ENCODE measurements at places on chromosomes 2 and 18.

DNA sequence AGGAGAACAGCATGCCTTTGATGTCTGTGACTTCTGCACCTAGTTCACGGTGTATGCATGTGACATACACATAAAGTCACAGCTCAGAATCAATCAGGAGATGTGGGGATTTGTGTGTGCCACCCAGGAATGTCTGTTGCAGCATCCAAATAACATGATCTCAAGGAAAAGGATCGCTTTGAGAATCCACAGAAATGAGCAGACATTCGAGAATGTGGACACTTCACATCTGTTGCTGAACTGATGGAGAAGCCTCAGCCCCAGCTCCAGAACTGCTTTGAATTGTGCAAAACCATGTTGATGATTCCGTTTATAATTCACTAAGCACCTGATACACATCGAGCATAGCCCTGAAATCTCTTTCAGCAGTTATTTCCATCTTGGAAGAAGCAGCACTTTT lies 208.6 kb downstream of the CMPK2 start:
- no peak overlapping the region for H3K4me3 ChIP-seq
- H3K4me1 ChIP-seq: peaks cover 12% of the 10 kb centered on the region
- no peaks in the 10 kb centered on the region for H3K36me3 ChIP-seq
- H3K27me3 ChIP-seq: no peaks in the 10 kb centered on the region
- H3K27ac ChIP-seq: no peak overlapping the region
- DNase-seq: no peak

DNA sequence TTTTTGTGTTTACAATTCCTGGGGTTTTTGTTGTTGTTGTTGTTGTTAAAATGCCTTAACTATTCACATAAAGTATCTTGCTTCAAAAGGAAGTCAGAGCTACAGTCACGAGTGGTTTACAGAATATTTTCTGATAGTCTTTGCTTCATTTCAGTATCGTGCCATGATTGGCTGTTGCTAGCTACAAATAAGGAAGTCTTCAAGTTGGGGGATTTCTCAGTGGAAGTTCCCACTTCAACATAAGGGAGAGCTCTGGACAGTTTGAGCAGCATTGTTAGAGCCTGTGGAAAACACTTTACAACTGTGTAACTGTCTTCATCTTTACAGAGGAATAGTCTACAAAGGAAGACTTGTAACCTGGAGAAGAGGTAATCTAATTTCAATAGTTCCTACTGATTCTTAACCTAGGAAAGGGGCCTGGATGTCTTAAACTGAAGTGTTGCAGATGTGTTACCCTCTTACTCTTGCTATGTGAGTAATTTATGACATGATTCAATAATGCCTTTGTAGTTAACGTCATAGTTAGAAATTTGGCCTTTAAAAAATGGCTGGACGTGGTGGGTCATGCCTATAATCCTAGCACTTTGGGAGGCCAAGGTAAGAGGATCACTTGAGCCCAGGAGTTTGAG lies 23.4 kb upstream of the TANK start:
- H3K36me3 ChIP-seq: no peaks in the 10 kb centered on the region
- no peak overlapping the region for H3K4me3 ChIP-seq
- H3K27ac ChIP-seq: no peak overlapping the region

- peaks cover 6% of the 10 kb centered on the region for H3K27me3 ChIP-seq
- H3K4me3 ChIP-seq: no peak overlapping the region
- DNase-seq: peak; percentile 72
- no peak overlapping the region for H3K27ac ChIP-seq
- H3K36me3 ChIP-seq: no peaks in the 10 kb centered on the region
- no peaks in the 10 kb centered on the region for H3K4me1 ChIP-seq
Measured at GRCh38 chr2:31170071-31170698, 31.9 kb upstream of the GALNT14 start.

DNA sequence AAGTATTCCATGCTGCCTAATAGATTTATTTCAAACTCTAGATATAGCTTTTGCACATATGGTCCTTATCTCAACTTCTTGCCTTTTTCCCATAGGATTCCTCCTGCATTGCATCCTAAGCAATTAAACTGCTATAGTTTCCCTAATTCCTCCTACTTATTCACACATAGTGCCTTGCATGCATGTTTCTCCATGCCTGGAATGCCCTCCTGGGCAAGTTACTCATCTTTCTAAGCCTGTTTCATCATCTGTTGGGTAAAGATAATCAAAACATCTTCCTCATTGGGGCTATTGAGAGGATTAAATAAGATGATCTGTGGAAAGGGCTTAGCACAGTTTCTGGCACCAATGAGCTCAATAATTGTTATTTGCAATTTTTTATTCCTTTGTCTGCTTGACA lies 726.5 kb downstream of the SLC4A3 start:
- H3K36me3 ChIP-seq: no peaks in the 10 kb centered on the region
- H3K4me1 ChIP-seq: no peaks in the 10 kb centered on the region
- no peak overlapping the region for H3K4me3 ChIP-seq
- H3K27ac ChIP-seq: no peak overlapping the region
- H3K27me3 ChIP-seq: no peaks in the 10 kb centered on the region
- no peak for DNase-seq

- DNase-seq: no peak
- H3K27me3 ChIP-seq: peaks cover 21% of the 10 kb centered on the region
- H3K36me3 ChIP-seq: no peaks in the 10 kb centered on the region
- H3K4me1 ChIP-seq: no peaks in the 10 kb centered on the region
Measured at GRCh38 chr2:160144280-160144990, 55.6 kb downstream of the ITGB6 start.

DNA sequence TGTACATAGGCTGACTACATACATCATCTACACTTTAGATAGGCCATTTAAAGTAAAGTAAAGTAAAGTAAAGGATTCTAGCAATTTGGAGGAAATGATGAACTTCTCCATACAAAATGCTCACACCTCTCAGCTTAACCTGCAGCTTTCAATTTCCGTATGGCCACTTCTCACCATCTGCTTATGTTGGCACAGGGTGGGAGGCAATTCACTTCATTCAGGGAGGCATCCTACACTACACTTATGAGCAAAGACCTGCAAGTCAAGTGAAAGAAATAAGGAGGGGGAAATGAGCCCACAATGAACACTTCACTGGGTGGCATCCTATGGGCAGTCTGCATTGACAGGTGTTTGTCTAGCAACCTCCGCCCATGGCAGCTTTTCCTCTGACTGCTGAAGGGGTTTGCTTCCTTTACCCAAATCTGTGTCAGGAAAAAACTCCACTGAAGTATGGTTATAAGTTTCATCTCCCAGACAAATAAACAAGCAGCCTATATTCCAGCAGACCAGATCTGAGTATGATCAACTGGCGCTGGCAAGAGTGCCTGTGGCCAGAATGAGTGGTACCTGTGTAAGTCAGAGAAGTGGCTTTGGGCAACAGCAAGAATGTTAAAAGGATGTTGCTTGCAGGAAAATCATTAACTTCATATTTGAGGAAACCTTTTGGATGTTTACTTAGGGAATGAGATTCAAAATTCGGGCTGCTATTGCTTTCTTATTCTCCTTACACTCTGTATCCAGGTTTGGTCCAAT lies 449.1 kb downstream of the TGIF1 start:
- no peak overlapping the region for H3K27ac ChIP-seq
- no peak overlapping the region for H3K4me3 ChIP-seq
- no peak for DNase-seq
- H3K4me1 ChIP-seq: peaks cover 18% of the 10 kb centered on the region
- no peaks in the 10 kb centered on the region for H3K36me3 ChIP-seq

GRCh38 chr2:145874466-145874865 lies 1354.5 kb upstream of the ZEB2 start:
- no peaks in the 10 kb centered on the region for H3K4me1 ChIP-seq
- no peak overlapping the region for H3K27ac ChIP-seq
- H3K36me3 ChIP-seq: no peaks in the 10 kb centered on the region
- DNase-seq: no peak
- H3K27me3 ChIP-seq: no peaks in the 10 kb centered on the region

DNA sequence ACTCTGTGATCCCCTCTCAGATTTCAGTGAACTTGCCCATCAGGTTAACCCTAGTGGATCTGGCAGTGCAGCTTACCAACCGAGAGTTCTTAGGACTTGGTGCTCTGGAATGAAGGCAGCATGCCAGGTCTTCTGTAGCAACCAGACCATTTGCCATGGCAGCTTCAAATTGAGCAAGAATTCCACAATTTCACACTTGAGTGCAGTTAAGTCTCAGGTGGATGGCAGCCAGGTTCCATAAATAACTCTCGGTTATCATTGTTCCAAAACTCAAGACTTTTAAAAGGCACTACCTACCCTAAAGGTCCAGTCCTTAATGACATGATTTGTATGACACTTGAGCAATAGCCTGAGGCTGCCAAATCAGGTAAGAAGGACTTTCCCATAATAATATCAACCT lies 48.1 kb downstream of the GALNT3 start:
- peak; percentile 50 for DNase-seq
- H3K36me3 ChIP-seq: no peaks in the 10 kb centered on the region
- H3K27me3 ChIP-seq: no peaks in the 10 kb centered on the region
- H3K4me1 ChIP-seq: no peaks in the 10 kb centered on the region
- no peak overlapping the region for H3K27ac ChIP-seq
- H3K4me3 ChIP-seq: no peak overlapping the region

GRCh38 chr2:15400240-15400826 lies 160.8 kb downstream of the NBAS start:
- DNase-seq: no peak
- no peaks in the 10 kb centered on the region for H3K36me3 ChIP-seq
- H3K27ac ChIP-seq: no peak overlapping the region
- no peaks in the 10 kb centered on the region for H3K4me1 ChIP-seq
- H3K27me3 ChIP-seq: no peaks in the 10 kb centered on the region

GRCh38 chr2:167964650-167965413 lies 282.6 kb downstream of the STK39 start:
- H3K27me3 ChIP-seq: no peaks in the 10 kb centered on the region
- H3K4me1 ChIP-seq: no peaks in the 10 kb centered on the region
- H3K4me3 ChIP-seq: no peak overlapping the region

- DNase-seq: no peak
- no peaks in the 10 kb centered on the region for H3K36me3 ChIP-seq
- no peak overlapping the region for H3K27ac ChIP-seq
- no peaks in the 10 kb centered on the region for H3K27me3 ChIP-seq
- H3K4me3 ChIP-seq: no peak overlapping the region
Measured at GRCh38 chr2:76579911-76580310, 869.2 kb upstream of the GCFC2 start.

- no peaks in the 10 kb centered on the region for H3K27me3 ChIP-seq
- no peaks in the 10 kb centered on the region for H3K36me3 ChIP-seq
- no peak overlapping the region for H3K4me3 ChIP-seq
- H3K27ac ChIP-seq: no peak overlapping the region
- H3K4me1 ChIP-seq: peaks cover 14% of the 10 kb centered on the region
- DNase-seq: peak; percentile 21
Measured at GRCh38 chr2:110124939-110125691, 9.5 kb upstream of the MALL start.

DNA sequence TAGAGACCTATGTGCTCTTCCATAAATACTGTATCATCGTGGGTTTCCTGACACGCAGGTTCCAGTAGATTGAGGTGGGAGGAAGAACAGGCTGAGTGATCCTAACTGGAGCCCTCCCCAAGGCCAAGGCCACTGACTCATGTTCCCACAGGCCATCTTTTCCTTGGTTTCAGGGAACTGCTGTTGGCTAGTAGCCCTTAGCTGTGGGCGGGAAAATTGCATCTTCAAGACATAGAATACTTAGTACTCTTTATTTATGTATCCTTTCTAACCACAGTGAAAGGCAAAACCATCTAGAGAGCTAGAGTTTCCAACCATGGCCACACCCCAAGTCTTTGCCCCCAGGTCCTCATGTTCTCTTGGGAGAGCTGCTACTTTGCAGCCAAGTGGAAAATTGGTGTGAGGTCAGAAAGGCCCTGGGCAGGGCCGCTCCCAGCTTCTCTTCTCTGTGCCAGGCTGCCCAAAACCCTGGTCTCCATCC lies 55.9 kb downstream of the COPS8 start:
- H3K27ac ChIP-seq: no peak overlapping the region
- H3K36me3 ChIP-seq: no peaks in the 10 kb centered on the region
- H3K4me3 ChIP-seq: no peak overlapping the region
- H3K27me3 ChIP-seq: peaks cover 13% of the 10 kb centered on the region
- no peak for DNase-seq

DNA sequence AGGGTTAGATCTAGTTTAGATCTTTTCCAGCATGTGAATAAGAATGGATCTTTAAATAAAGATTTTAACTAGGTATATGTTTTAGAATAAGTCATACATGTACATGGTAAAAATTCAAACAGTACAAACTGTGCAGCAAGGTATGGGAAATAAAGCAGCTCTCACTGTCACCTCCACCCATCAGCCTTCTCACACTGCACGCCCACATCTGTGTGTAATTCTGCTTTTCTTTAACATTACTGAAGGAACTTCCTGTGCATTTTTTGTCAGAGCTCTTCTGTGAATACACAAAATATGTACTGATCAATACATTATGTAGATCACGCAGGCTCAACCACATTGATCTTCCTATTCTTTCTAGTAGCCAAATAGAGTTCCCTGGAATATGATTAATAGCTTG lies 3.4 kb downstream of the CASP8 start:
- H3K27me3 ChIP-seq: no peaks in the 10 kb centered on the region
- H3K4me1 ChIP-seq: peaks cover 27% of the 10 kb centered on the region
- no peak overlapping the region for H3K4me3 ChIP-seq
- no peaks in the 10 kb centered on the region for H3K36me3 ChIP-seq
- H3K27ac ChIP-seq: no peak overlapping the region

DNA sequence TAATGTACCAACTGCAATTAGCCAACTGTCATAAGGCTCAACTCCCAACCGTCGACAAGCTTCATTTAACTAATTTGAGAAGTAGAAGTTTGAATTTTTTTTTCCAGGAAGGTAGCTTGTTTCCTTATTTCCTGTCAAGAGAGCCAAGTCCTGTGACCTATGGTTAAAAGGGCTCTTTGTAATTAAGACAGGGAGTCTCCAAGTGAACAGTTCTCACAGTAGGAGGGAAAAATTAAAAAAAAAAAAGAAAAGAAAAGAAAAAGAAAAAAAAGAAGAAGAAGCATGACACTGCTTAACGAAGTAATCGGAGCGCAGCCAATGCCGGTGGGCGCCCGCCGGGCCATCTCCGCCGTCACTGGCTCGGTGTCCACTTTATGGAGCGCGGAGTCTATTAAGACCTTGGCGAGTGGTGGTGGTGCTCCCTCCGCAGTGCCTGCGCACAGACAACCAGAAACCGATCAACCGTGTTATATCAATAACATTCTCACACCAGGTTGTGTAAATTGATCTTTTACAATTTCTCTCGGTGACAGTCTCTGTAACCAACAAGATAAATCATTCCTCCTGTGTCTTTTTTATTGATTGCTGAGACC lies 197.2 kb upstream of the POU3F3 start:
- DNase-seq: no peak
- peaks cover 4% of the 10 kb centered on the region for H3K27me3 ChIP-seq
- no peak overlapping the region for H3K4me3 ChIP-seq
- H3K36me3 ChIP-seq: no peaks in the 10 kb centered on the region

DNA sequence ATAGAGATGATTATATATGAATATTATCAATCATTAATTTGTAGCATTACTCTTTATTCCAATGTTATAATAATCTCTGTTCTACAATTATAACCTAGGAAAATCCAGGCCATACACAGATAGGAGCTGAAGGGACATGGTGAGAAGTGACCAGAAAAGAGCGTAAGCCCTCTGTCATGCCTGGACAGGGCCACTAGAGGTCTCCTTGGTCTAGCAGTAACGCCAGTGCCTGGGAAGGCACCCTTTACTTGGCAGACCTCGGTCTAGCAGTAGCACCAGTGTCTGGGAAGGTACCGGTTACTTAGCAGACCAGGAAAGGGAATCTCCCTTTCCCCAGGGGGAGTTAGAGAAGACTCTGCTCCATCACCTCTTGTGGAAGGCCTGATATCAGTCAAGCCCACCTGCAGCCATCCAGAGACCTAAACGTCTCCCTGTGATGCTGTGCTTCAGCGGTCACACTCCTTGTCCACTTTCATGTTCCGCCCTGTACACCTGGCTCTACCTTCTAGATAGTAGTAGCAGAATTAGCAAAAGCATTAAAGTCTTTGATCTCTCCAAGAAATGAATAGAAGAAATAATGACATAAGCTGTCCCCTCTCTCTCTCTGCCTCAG lies 447.5 kb upstream of the FSIP2 start:
- H3K36me3 ChIP-seq: no peaks in the 10 kb centered on the region
- H3K27me3 ChIP-seq: no peaks in the 10 kb centered on the region
- no peak overlapping the region for H3K27ac ChIP-seq
- peak; percentile 64 for DNase-seq
- H3K4me1 ChIP-seq: no peaks in the 10 kb centered on the region

All from A673 (cell line).